NCI-H345 (cell line): ENCODE measurements at places on chromosomes 13 and 19.

DNA sequence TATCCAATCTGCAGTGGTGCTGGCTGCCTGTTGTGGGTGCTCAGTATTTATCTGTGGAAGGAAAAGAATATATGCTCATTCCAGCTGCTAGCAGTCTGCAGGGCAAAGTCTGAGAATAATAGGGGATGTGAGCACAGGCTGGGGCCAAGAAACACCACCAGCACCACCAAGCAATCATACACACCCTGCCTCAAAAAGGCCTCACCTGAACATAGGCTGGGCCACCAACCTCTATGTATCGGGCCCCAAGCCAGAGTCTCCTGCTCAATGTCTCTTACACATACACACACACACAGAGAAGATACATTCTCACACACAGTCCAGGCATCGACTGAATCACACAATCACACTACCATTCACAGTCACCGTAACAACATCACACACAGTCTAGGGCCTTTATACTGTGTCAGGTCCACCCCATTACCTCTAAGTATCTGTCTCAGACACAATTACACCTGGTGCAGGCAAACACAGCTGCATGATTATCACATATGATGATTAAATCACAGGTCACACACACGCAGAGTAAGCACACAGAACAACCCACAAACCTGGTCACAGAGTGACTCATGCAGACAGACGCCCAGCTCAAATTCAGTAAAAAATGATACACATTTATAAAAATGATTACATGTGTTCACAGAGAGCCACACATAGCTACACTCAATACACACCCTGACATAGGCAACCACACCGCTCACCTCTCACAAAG, 1.3 kb upstream of the ZSCAN22 start:
- DNase-seq: no peak

GRCh38 chr19:40365010-40365409, 16.5 kb downstream of the PLD3 start:
- no peak for DNase-seq

GRCh38 chr13:31221057-31221456, 21.3 kb downstream of the B3GLCT start:
- DNase-seq: no peak

- DNase-seq: no peak
These were observed 92.6 kb downstream of the SIPA1L3 start for GRCh38 chr19:37999309-38000213.

DNA sequence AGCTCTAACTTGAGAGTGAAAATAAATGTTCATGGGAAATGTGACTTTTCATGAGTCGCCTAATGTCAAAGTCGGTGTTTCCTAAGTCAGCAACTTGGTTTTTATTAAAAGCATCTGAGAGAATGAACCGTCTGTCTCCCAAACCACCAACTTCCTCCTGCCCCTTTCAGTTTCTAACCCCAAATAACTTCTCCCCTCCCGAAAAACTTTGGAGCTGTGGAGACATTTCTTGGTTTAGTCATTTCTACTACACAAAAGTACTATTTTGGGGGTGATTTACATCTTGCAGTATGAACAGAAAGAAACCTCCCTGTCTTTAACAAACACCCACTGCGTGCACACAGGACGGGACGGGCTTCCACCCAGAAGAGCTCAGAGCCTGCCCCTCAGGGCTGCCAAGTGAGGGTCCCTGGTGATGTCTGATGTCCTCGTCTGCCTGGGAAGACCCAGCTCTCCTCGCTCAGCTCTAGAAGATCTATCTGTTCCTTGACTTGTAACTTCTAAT, 65.0 kb downstream of the RASA3 start:
- no peak for DNase-seq

GRCh38 chr19:15123900-15124299, 16.7 kb downstream of the SYDE1 start:
- DNase-seq: peak; percentile 24

DNA sequence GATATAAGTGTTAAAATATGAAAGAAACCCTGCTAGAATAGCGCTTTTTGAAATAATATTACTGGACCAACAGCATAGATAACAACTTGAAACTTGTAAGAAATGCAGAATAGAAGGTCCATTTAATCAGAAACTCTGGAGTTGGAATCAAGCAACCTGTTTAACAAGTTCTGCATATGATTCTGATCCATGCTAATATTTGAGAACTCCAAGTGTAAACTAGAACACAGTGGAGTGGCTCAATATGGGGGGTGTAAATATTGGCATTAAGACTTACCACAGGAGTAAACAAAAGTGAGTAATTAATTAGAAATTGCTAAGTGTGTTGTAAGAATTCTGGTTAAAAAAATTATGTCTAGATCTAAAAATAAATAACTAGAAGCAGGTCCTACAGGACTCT, 151.2 kb downstream of the SLITRK1 start:
- no peak for DNase-seq

DNA sequence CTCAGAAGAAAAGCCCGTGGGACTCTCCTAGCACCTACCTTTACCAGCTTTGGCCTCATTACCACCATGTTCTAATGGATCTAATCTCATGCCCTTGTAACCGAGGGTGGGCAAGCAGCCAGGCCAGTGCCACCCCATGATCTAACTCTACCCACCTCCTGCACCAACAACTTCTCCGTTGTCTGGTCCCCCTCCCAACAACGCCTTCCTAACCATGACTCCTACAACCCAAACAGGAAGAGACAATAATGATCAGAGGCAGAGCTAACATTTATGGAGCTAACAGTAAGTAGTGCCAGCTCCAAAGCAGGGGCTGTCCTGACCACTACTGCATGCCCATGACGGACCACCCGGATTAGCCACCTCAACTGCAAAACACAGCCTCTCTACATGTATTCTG, 3.5 kb downstream of the USP12 start:
- DNase-seq: no peak

DNA sequence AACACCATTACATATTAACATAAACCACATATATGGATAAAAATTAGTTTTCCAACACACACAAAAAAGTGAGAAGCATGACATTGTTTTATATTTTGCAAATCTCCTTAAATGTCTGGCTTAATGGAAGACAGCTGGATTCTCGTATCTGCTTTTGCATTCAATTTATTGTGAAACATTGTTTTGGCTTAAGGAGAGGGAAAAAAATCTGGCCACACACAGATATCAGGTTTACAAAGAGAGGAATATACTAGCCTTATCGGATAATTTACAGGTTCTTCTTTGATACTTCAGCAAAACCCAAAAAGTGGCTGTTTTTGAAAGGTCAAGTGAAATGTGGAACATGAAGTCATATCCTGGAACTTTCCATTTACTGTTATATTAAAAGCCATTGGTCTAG, 523.5 kb upstream of the ARGLU1 start:
- DNase-seq: no peak

DNA sequence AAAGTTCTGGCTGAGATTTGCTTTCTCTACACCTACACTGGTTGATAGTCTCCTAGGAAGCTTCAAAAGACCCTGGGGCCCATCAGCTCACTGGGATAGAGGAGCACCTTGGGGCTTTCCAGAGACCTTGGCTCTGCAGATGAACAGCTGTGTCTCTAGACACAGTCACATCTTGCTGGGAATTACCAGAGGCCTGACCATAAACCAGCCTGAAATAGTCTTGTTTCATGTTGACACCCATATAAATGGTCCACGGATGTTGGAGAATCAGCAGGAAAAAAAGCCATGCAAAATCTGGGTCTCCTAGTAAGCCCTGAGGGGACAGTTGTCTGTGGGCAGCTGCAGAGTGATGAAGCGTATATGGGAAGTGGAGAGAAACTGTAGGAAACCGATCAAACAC, 207.6 kb downstream of the DNAJC15 start:
- no peak for DNase-seq

GRCh38 chr13:47454986-47455385, 546.1 kb downstream of the SUCLA2 start:
- DNase-seq: no peak

DNA sequence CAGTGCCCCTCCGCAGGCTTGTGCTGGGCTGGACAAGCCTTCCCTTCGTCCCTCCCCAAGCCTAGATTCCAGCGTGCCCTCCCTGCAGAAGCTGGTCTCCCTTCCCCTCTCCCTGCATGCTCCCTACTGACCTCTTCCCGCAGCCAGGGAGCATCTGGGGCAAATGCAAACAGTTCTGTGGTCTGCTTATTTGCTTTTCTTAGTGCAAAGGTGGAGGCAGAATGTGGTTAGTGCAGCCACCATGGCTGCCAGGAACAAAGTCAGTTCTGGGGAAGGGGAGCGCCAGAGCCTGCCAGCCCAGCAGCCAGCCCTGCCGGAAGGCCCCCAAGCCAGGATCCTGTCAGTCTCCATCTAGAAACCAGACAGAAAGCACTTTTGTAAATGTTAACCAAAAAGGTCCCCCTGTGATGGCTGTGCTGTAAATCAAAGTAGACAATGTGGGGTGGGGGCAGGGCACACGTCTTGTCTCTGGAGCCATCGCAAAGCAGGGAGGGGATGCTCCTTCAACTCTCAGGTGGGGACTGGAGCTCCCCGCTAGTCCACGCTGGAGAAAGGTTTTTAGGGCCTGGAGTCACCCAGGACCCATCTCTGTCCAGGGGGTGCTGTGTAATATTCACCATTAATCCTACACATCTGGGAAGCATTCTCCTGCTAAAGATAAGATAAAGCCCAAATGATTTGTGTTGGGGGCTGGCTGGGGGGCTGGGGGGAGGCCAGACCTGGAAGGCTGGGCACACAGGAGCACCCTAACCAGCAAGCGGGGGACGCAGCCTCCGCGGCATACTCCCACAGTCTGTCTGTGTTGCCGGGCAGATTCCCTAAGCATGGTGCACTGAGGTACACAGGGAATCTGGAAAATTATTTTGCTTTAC, 30.9 kb downstream of the SERP2 start:
- DNase-seq: no peak

DNA sequence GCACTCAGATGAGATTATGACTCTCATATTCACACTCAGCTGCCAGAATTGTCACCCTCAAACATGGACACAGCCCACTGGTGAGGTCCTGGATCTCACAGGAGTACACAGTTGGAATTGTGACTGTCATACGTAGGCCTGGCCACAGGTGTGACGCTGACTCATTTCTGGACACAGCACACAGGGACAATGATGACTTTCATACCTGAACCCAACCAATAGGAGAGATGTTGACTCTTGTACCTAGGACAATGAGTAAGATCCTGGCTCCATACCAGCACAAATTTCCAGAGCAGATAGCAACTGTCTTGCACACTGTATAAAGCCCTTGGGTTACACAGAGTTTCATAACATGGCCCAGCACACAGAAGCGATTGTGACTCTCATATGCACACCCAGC, 46.4 kb downstream of the ZNF85 start:
- DNase-seq: no peak

- DNase-seq: no peak
These were observed 233.3 kb upstream of the NBEA start for GRCh38 chr13:34708566-34709313.

DNA sequence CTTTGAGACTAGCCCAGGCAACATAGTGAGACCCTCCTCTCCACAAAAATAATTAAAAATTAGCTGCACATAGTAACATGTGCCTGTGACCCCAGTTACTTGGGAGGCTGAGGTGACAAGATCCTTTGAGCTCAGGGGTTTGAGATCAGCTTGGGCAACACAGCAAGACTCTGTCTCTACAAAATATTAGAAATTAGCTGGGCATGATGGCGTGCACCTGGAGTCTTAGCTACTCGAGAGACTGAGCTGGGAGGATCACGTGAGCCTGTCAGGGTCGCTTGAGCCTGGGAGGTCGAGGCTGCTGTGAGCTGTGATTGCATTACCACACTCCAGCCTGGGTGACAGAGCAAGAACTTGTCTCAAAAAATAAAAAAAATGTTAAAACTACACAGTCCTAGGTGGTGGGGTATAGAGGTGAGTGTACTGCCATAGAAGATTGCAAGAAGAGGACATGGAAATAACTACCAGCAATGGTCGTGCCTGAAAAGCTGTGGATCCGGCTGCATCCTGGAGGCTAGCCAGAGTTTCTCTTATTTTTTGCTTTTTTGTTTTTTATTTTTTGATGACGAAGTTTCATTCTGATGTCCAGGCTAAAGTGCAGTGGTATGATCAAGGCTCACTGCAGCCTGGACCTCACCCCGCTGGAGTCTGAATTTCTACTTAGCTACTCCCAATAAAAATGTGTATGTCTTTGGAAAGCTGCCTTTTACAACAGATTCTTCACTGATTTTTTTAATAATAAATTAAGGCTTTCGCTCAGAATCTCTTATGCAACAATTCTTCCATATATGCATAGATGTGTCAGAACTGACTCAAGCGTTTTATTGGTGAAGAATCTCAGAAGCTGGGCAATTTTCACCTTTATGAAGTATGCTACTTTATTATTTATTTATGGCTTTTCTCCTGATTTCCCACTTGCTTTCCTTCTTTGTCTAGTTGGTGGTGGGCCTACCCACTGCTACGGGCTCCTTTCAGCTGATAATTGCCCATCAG, 393.8 kb downstream of the TSHZ3 start:
- no peak for DNase-seq

DNA sequence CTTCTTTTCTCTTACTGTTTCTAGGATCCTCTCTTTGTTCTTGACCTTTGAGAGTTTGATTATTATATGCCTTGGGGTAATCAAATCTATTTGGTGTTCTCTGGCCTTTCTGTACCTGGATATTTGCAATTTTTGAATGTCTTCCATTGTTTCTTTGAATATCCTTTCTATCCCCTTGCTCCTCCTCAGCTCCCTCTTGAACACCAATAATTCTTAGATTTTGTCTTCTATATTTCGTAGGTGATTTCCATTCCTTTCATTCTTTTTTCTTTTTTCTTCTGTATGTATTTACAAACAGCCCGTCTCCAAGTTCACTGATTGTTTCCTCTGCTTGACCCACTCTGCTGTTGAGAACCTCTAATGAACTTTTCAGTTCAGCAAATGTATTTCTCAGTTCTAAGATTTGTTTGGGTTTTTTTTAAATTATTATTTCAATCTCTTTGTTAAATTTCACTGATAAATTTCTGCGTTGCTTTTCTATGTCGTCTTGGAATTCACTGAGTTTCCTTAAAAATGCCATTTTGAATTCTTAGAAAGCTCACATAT, 2.7 kb upstream of the CALM3 start:
- no peak for DNase-seq

DNA sequence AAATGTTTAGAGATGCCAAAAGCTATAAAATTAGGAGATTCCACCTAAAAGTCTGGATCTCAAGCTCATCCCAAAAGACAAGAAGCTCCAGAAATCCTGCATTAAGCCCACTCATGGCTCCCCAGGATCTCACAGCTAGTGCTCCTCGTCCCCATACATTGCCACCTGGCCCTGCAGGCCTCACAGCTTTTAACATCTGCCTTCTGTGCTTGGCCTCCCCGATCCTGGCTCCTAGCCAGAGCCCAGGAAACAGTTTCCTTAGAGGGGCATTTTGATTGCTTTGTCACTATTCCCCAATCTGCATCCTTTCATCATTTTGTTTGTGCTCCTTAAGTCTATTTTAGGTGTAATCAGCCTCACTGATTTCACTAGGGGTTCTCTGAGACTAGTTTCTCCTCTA, 14.5 kb upstream of the DCT start:
- peak; percentile 65 for DNase-seq

DNA sequence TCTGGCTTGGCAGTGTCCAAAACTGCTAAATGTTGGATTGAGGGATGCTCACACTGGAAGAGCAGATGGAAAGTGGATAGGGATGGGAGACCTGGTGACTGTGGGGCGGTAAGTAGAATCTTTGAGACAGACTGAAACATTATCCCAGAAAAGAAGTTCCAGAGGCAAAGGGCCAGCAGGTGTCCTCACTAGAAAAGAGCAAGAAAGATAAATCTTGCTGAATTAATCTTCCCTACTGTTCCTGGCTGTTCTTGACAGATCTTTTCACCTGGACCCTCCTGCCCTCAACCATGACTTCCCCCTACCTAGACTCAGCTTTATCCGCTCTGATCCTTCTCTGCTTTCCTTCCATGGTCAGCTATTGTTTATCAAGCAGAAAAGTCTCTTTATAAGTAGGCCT, 35.0 kb upstream of the FRY start:
- DNase-seq: no peak
